Dorsolateral prefrontal cortex (tissue), 122 donors: ENCODE measurements at places on chromosomes 1 and 21.

- no peak for DNase-seq
These were observed 7.0 kb downstream of the TAS1R2 start for GRCh38 chr1:18852501-18852900.

GRCh38 chr1:235702412-235702811 is 52.8 kb upstream of the GNG4 start:
- no peak for DNase-seq

DNA sequence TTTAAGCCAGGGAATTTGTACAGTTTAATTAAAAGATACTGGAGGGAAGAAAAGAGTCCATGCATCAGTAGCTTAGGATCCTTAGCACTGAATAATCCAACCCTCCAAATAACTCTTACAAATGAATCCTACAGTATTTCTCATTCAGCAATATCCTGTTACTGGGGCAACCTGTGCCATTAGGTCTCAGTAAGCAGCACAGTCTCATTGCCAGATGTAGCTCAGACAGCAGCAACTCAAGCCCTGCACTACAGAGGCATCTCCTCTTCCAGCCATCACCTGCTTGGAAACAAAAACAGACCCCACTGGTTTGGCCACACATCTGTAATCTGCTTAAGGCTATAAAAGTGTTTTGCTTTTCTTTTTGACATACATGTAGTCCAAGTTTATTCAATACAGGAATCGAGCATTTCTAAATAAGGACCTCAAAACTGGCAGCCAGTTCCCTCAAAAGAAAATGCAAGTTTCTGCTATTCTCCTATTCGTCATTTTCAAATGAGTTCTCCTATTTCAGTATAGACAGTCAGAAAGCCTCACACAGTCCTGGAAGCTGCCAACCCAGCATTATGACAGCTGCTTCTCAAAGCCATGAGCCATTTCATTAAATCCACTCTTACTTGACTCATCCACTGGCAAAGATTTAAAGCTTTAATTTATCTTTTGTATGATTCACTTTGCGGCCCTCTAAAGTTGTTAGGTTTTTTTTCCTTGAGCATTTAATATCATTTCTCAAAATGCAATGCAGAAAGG is 129.0 kb downstream of the APP start:
- DNase-seq: no peak

GRCh38 chr1:64403331-64403730 is 66.6 kb upstream of the CACHD1 start:
- DNase-seq: no peak

DNA sequence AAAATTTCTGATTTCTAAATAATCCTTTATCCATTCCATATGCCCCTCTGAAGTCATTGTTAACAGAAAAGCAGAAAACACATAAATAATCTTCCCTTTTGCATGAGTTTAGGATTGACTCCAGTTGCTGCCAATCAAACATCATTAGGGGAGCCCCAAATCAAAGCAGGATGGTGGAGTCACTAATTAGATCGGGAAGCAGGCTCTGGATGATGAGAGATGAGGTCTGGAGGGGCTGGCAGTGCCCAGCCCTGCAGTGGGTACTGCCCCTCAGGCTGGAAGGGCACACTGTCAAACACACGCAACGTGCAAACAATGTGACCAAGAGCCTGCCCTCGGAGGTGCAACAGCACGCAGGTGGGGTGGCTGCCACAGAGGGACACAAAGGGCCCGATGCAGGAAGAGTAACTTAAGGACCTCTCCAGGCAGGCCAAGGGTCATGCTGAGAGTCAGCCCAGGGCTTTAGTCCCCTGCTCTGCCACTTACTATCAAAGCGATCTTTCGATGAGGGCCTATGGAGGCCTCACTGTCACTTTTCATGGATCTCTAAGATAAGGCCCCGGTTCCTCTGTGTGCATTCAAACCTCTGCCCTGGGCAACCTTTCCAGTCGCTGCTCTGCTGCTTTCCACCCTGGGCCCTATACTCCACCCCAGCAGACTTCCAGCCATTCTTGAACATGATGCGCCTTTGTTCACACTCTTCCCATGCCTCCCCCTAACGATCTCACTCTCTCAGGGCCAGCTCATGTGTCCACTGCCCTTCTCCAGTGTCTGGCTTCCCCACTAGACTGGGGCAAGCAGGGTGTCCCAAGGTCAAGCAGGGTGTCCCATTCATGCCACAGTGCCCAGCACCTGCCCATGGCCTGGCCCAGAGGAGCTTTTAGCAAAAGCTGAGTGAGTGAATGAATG is 98.9 kb downstream of the DMRTB1 start:
- DNase-seq: peak; percentile 23

GRCh38 chr1:74323937-74324473 is 88.8 kb downstream of the TNNI3K start:
- DNase-seq: no peak

GRCh38 chr1:230937371-230937770 is 41.3 kb downstream of the TTC13 start:
- no peak for DNase-seq

DNA sequence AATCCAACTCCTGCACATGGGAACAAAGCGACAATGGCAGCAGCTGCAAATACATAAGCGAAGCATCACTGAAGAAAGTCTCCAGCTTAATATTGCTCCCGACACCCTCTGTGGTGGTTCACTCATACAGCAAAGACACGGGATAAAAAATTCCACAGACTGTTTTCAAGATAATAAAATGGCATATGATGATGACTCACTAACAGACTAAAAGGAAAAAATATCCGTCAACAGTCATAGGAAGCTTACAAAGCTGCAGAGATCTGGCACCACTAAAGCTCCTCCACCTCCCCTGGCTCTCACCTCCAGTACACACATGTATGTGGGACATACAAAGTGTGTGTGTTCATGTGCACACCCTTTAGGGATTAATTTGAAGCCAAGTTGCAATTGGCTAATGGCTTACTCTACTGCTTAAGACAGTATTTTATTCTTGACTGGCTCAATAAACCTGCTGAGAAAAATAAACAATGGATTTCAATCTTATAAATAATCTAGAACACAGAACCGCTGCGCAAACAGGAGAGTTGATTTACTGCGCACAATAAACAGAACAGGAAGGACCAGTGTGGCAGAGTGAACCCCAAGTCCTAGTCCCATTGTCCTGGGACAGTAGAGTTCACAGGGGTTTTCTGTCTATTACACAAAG is 94.4 kb downstream of the SLC45A1 start:
- DNase-seq: no peak

GRCh38 chr1:91098299-91098906 is 76.6 kb upstream of the ZNF644 start:
- DNase-seq: no peak

GRCh38 chr21:45126983-45127382 is 52.6 kb downstream of the ADARB1 start:
- DNase-seq: no peak

GRCh38 chr1:9883585-9884449 is 26.3 kb downstream of the CTNNBIP1 start:
- no peak for DNase-seq

- DNase-seq: no peak
These were observed 64.7 kb downstream of the SETD4 start for GRCh38 chr21:35995522-35996088.

DNA sequence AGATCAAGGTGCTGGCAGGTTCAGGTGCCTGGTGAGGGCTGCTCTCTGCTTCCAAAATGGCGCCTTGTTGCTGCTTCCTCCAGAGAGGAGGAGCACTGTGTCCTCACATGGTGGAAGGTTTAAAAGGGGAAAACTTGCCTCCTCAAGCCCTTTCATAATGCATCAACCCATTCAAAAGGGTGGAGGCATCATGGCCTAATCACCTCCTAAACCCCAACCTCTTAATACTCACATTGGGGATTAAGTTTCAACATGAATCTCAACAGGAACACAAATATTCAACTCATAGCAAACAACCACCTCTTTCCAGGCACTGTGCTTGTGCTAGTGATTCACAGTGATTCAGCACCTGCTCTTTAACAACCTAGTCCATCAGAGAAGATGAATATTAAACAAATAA is 4.2 kb downstream of the S100A12 start:
- no peak for DNase-seq

DNA sequence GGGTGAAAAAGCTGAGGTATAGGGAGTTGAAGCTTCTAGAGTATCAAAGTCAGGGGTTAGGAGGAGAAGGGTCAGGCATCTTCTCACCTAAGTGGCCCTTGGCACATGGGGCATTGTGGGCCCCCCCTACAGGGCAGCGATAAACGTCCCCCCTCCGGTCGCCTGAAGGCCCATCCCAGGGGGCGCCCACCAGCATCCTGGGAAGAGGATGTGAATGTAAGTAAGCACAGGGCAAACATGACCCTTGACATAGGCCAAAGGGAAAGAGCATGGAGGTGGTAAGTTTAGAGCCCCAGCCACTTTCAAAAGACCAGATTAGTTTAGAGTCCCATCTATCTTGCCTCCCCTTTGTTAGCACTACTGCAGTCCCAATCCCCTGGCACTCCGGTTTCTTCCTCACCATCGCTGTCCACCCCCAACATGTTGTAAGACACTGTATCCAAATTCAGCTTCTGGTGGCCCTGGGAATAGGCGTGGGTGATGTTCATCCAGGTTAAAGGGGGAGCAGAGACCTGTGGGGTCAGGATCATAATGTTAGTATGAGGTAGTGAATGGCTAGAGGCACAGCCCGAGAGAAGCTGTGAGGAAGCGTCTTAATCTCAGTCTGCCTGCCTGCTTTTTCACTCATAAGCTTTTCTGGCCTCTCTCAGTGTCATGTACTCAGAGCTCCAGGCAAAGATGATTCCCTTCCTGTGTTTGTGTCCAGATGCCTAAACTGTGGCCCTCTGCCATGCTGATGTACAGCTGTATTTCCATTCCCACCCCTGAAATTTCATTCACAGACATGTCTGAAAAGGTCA is 2.7 kb downstream of the ITGA10 start:
- DNase-seq: no peak

DNA sequence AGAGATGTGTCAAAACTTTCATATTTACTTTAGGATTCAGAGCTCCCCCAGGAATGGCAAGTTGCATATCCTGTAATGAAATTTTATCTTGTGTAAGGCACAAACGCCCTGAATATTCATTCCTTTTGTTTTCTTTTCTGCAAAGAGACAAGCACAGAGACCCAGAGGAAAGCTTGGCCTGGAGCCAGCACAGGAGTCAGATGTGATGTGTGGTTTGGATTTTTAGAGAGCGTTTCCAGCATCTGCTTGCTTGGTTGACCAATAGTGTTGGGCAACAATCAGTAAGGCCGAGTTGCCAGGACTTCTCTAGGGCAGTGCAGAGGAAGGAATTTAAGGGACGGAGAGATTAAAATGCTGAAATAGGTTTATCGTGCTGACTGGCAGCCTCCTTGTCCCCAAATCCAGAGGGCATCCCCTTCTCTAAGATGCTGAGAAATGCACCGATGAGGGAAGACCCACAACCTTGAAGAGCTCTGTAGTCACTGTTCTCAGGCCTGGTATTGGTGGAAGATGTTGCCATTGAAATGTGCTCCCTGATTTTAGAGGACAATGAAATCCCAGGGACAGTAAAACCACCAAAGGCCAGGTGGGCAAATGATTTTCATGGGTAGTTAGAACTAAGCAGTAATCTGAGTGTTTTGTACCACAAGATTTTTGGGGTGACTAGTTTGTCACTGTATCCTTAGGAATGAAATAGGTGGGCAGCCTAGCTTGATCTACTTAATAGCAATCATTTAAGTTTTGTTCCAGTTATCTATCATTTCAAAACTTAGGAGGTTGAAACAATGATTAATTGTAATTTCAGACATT is 37.9 kb upstream of the RHOU start:
- no peak for DNase-seq

DNA sequence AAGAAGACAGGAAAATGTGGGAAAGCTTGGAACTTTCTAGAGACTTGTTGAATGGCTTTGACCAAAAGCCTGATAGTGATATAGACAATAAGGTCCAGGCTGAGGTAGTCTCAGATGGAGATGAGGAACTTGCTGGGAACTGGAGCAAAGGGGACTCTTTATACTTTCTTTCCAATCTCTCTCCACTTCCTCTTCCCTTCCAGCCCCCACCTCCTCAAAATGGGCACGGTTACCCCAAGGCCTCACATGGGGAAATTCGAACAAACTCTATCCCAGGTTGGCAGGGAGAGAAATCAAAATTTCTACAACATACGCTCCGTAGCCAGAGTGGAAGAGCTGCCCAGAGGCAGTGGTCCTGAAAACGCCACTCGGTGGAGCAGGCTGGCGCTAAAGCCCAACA is 15.2 kb downstream of the PPT1 start:
- no peak for DNase-seq

GRCh38 chr21:39675993-39676661 is 63.4 kb downstream of the B3GALT5 start:
- DNase-seq: no peak

DNA sequence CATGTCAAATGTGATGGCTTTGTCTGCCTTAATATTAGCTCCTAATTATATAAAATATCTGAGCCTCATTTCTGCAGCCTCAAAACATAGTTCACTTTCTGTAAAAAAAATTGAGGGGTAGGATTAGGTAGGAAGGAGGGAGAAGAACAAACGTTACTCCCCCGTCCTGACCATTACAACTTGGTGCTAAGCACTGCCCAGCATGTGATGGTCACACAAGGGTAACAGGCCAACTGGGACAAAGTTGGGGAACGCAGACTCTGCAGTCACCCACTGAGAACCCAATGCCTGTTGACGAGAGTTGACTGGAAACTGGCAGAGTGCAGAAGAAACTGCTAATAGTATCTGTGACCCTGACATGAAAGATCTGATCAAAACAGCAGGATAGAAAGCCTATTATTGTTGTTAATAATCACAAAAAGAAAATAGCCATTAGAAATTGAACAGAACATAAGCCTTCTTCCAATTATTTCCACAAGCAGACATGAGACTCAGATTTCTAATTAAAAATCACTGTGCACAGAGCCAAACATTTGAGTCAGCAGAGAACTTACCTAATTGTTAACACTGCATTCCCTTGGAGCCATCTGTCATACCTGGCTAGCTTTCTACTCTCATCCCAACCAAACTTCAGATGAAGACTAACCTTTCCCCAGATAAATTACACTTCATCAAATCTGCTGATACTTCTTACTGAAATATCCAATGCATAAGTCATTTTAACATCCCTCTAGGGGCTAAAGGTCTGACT is 5.5 kb downstream of the SORT1 start:
- peak; percentile 53 for DNase-seq

DNA sequence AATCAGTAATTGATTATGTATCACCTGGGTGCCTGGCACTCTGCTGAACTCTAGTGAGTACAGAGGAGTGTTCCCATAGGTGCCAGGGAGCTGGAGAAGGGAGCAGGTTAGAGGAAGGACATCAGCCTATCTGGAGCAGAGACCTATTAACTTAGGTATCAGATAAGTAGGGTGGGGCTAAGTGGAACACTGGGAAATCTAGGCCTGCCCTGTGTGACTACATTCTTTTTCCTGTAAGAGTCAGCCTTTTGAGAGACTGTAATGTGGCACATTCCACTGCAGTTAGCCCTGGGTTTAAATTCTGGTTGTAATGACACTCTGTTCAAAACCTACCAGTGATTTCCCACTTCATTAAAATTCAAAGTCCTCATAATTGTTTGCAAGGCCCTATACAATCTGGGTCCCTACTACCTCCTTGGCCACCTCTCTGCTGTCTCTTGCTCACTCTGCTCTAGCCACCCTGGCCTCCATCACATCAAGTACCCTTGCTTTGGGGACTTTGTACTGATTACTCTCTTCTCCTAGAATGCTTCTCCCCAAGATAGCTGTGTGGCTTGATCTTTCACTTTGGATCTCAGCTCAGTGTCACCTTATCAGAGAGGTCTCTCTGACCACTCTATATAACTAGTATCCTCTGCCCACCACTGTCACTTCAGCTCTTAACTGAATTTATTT is 12.9 kb downstream of the STX12 start:
- no peak for DNase-seq
